Activated naive CD4-positive, alpha-beta T cell treated with anti-CD3 and anti-CD28 coated beads, Interleukin-2, amount 50 U/mL, for 72 hours (primary cell): ENCODE measurements at places on chromosomes 16 and 17. TPM values are rescaled to one million over a fixed set of nuclear protein-coding genes. Genes with fewer than 3 reads are reported as not detected.

- DNase-seq, result no peak
Measured at GRCh38 chr16:56931271-56931891, 561 bp upstream of the HERPUD1 start.

- DNase-seq, result no peak
Measured at GRCh38 chr16:19704321-19705145, 13.5 kb downstream of the KNOP1 start.

GRCh38 chr16:53429221-53429943, 4.9 kb upstream of the RBL2 start:
- DNase-seq, result no peak

- peak; percentile 34 for DNase-seq
Measured at GRCh38 chr17:3602499-3602898, 6.7 kb downstream of the TRPV1 start.

DNA sequence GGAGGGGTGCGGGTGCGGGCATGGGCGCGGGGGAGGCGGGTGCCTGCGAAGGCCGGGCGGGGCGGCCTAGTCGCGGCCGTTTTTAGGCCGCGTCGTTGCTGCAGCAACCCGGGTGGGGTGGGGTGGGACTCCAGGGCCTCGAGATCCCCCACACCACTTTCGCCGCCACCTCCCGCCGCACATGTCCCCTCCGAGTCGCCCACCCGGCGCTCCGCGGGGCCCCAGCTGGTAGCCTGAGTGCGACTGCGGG, 11.3 kb downstream of the TBX2 start:
- DNase-seq, result no peak

GRCh38 chr17:17740615-17741348, 59.5 kb downstream of the RAI1 start:
- peak; percentile 32 for DNase-seq

- DNase-seq, result no peak
Measured at GRCh38 chr17:11921296-11921695, 76.0 kb downstream of the ZNF18 start.

GRCh38 chr16:49471038-49471727, 97.6 kb downstream of the C16orf78 start:
- no peak for DNase-seq

DNA sequence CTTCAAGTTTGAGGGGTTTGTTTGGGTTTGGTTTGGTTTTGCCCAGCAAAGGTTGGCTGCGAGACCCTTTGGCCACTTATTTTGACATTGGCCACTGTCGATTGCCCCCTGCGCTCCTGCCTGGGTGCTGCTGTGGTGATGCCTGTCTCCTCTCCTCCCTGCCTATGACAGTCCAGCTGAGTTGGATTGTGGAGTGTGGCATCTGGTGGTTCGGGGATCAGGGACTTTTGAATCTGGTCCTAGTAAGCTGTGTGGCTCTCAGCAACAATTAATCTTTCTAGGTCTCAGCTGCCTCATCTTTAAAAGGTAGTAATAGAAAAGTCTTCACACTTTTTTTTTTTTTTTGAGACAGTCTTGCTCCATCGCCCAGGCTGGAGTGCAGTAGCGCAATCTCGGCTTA, 27.1 kb downstream of the CDK5RAP3 start:
- DNase-seq, result no peak

DNA sequence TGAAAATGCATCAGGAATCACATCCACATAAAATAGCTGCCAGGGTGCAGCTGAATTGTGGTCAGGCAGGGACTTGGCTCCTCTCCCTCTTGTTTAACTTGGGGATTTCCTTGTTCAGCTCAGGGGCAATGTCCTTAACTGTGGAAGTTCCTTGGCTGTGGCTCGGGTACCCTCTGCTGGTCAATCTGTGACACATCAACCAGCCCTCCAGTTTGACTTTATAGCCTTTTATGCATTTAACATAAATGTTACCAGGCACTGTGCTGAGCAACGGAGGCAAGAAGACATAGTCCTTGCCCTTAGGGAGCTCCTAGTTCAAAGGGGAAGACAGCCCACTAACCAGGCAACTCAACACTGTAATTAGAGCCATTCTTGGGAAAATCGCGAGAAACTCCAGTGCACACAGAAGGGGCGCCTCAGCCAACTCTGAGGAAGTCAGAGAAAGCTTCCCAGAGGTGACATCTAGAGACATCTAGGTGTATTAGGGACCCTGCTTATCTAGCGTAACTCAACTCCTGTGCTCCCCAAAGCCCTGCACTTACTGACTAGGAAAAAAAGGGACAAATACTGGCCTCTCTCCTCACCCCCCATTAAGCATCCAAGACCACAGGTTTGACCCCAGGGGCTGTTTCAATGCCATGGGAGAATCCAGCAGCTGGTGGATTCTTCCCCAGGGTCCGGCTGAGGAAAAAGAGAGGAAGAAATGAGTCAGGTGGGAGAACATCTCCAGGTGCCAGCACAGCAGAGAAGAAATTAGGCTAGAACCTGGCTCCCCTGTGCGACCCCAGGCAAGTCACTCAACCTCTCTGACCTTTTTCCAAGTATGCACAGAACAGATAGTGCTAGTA, 17.3 kb upstream of the EEF2K start:
- DNase-seq, result peak; percentile 68

DNA sequence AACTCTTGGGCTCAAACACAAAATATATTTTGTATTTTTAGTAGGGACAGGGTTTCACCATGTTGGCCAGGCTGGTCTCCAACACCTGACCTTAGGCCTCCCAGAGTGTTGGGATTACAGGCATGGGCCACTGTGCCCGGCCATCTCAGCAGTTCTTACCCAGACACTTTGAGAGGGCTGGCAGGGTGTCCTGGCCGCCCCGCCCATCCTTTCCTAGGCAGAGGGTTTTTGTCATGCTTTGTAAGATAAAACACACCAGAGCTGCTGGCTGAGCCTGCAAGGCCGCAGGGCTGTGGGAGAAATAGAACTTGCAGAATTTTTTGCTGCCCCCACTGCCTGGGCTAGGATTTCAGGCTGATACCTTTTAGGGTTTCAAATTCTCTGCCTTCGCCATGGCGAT, 8.7 kb downstream of the PPL start:
- no peak for DNase-seq

- no peak for DNase-seq
Measured at GRCh38 chr17:61714300-61714699, 123.3 kb upstream of the NACA2 start.

GRCh38 chr17:57463103-57463885, 207.0 kb downstream of the MSI2 start:
- peak; percentile 88 for DNase-seq

GRCh38 chr16:84109598-84110335, 7.0 kb downstream of the MBTPS1 start:
- no peak for DNase-seq

- DNase-seq, result peak; percentile 85
Measured at GRCh38 chr16:679814-680624, at the start of gene STUB1. Gene STUB1 (plus strand): TSS chr16:680410. CDS start chr16:680526, 116 bp downstream.

DNA sequence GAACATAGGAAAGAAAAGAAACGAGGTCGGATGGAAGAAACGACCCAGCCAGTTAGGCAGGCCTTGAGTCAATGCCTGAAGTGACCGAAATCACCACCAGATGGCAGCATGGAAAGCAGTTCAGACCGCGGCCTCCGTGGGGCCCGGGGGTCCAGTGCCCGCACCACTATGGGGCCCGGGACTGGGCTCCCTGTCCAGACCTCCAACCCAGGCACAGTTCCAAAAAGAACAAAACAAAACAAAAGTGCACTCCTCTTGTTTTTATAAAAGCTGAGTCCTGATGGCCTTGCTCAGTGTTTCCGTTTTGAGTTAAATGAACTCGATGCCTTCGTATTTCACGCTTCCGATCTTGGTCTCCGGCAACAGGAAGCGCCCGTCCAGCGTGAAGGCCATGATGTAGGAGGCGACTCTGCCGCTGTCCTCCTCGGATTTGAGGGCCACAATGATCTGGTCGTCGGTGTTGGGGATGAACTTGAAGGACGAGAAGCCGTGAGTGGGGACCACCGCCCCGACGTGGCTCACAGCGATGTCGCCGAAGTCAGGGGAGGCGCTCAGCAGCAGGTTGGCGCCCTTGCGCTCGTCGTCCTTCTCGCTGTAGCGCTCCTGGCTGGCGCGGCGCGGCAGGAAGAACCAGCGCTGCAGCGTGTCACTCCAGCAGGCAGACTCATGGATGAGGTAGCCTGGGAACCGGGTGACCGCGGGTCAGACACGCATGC, 13.7 kb upstream of the LGALS3BP start:
- peak; percentile 49 for DNase-seq

GRCh38 chr17:17179371-17179827, 26.7 kb downstream of the PLD6 start:
- no peak for DNase-seq

- no peak for DNase-seq
Measured at GRCh38 chr16:87558682-87559081, 43.6 kb upstream of the JPH3 start.

DNA sequence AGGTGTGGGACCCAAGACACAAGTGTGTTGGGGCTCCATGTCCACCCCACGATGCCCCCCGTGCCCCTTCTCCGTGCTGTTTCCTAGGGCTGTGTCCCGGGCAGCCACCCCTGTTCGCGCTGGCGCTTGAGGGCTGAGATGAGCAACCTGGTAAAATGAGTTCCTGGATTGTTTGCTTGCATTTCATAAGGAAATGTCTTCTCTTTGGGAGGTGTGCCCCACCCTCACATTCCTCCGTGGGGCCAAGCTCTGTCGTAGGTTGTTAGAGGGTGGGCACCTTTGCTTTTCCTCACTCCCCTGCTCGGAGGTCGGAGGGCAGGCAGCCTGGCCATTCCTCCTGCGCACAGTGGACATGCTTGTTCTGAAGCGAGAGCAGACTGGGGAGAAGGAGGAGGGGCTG, 171.3 kb upstream of the CHMP6 start:
- DNase-seq, result no peak

DNA sequence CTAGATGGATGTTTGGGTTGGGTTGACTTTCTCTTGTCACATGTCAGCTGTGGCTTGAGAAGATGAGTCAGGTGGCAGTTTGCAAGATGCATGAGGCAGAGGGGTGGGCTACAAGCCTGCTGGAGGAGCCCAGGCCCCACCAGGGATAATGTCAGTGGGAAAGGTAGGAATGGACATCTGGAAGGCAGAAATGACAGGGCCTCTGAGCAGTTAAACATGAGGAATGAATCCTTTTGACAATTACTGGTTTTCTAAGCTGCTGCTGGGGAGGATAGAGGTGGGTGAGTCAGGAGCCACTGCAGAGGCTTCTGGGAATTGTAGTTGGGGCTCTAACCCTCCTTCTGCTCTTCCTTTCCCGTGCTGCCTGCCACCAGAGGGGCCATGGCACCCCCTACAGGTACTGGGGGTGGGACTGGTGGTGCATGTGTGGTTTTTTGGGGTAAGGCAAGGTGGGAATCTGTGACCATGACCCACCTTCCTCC, 15.7 kb downstream of the SLC52A1 start:
- no peak for DNase-seq

DNA sequence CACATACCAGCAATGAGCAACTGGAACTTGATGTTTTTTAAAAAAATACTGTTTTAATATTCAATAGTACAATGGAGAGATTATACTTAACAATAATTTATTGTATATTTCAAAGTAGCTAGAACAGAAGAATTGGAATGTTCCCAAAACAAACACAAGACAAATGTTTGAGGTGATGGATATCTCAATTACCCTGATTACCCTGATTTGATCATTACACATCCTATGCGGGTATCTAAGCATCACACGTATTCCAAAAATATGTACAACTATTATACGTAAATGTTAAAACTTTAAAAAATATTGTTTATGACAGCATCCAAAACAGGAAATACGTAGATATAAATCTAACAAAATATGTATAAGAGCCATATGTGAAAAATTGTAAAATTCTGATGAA, 96.8 kb downstream of the DYNLRB2 start:
- no peak for DNase-seq

DNA sequence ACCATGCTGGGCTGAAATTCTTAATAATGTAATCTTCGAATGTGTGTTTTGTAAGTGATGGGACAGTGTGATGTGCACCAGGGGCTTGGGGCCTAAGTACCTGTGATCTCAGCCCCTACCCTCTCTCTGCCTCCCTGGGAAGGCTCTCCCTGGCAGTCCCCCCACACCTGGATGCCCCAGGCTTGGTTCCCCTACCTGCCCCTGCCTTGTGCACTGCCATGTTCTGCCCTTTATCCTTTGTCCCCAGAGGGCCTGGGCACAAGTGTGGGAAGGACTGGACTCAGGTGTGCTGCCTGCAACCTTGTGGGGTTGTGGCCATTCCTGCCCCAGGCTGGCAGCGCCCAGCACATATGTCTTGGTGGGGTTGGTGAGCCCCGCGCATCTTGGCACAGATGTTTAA, 55.4 kb upstream of the CREBBP start:
- no peak for DNase-seq

- DNase-seq, result no peak
Measured at GRCh38 chr17:73064084-73064938, 28.2 kb downstream of the SLC39A11 start.

C17orf78 gene
- not detected for total RNA-seq

CSH1 gene
- 8.3 TPM for total RNA-seq

CMTM2 gene
- 1.1 TPM for total RNA-seq

PRR15L gene
- total RNA-seq, result not detected

HOXB5 gene
- total RNA-seq, result not detected

RAP1GAP2 gene
- 0.50 TPM for total RNA-seq

RAMP2 gene
- not detected for total RNA-seq

CDT1 gene
- 240 TPM for total RNA-seq

HOXB1 gene
- not detected for total RNA-seq

PHKB gene
- total RNA-seq, result 28.6 TPM

SLFN14 gene
- not detected for total RNA-seq

SSTR5 gene
- not detected for total RNA-seq

CORO7 gene
- 52.5 TPM for total RNA-seq

LGALS9B gene
- total RNA-seq, result not detected

KRT9 gene
- not detected for total RNA-seq

TLCD3B gene
- 14.1 TPM for total RNA-seq

TAC4 gene
- not detected for total RNA-seq
